ENCODE measurements at places on chromosomes 13 and 19. TPM values are rescaled to one million over a fixed set of nuclear protein-coding genes. Genes with fewer than 3 reads are reported as not detected.

GRCh38 chr13:92734545-92734944 lies 492.1 kb upstream of the GPC6 start:
- no peak for DNase-seq

DNA sequence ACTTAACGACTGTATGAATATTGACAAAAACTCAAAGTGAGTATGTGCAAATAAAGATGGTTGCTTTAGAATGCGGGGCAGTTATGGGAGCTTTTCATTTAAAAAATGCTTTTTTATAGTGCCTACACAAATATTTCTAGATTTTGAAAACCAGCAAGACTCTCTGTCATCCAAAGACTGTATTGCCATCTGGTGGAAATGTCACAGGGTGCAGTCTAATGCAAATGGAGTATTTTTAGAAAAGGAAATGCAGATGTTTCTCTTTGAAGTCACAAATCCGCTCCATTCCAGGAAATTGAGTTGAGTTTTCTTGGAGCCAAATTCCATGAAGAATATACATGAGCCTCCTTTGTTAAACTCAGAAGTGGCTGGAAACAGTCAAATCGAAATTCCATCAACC lies 2.3 kb upstream of the C1QTNF9B start:
- DNase-seq = no peak

The GPR183 gene
- 3.1 TPM for total RNA-seq

DNA sequence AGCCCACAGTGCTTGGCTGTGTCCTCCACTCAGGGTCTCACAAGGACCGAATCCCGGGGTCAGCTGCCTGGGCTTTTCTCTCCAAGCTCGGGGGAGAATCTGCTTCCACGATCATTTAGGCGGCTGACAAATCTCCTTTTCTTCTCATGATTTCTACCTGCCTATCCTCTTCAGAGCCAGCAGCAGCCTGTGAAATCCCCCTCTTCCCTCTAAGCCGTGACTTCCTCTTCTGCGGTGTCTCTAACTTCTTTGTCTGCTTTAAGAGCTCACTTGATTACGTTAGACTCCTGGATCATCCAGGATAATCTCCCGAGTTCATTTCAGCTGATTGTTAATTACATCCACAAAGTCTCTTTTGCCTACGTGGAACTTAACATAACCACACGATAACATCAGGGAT lies 22.5 kb upstream of the ZNF845 start:
- no peak for DNase-seq

- DNase-seq = no peak
These were observed 6.7 kb upstream of the RCBTB2 start for GRCh38 chr13:48539550-48539949.

The ERICH6B gene
- not detected for total RNA-seq

GRCh38 chr13:29654843-29655547 lies 59.5 kb upstream of the SLC7A1 start:
- DNase-seq = no peak

GRCh38 chr19:6730153-6730804 lies 7.1 kb downstream of the GPR108 start:
- DNase-seq = no peak

DNA sequence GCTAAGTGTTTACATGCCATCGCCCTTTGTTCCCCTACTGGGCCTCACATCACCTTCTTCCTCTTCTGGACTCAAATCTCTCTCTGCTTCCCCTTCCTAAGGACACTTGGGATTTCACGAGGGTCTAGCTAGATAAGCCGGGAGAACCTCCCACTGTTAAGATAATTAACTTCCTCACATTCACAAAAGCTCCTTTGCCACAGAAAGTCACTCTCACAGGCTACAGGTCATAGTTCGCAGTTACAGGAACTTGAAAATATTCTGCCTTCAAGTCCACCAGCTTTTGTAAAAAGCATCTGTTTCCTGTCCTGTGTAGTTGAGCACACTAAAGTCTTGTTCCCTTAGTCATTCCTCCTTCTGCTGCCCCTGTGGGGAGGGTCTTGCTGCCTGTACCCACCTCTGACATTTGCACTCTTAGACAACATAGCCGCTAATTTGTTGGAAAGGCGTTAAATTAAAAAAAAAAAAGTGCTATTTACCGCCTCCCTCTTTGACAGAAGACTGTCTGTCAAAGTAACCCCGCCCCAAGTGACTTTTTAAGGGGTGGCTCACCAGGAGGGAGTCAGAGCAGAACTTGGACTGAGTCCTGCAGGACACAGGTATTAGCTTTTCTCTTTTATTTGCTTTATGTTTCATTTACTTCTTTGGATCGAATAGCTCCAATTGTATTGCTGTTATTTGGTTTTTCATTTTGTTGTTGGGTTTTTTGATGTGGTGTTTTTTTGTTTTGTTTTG lies 26.8 kb upstream of the CEACAM21 start:
- no peak for DNase-seq

The RGL3 gene
- total RNA-seq = not detected

The NCLN gene
- 11.9 TPM for total RNA-seq

The ZNF154 gene
- 42.7 TPM for total RNA-seq

DNA sequence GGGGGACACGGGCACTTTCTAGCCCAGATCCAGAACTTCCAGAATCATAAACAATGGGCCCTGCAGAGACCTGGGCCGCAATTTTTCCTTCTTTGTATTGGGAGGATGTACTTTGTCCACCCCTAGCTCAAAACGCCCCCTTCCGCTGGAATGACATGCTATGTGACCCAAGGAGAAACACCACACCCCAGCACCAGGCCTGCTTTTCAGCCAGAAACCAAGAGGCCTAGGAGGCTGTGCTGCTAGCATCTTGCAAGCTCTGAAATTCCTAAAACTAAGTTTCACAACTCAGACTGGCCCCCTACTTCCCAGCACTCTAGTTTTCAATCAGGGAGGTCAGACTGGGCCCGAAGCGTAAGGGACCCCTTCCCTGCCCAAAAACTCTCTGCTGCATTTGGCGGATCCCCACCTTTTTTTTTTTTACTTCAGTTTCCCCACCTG lies 538 bp downstream of the LSM4 start:
- no peak for DNase-seq

DNA sequence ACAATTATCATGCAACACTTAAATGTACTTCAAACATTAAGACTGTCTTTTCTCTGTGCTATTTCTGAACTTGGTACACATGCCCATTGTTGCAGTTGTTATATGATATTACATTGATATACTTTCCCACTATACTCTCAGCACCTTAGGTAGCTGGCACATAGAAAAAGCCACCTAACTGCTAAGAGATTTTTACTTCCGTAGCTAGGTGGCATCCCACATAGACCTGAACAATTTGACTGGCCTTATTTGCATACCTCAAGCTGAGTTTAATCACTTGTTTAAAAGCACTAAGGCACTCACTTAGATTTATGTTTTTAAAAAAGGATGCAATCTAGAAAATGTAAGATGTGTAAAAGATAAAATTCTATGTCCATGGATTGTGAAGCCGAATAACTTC lies 194.2 kb downstream of the POU4F1 start:
- DNase-seq = no peak

- no peak for DNase-seq
These were observed 37.1 kb downstream of the MYO9B start for GRCh38 chr19:17112700-17113099.

Measured in occipital lobe (tissue), 3 donors.